ENCODE measurements at places on chromosomes 2 and 18.

GRCh38 chr2:152548111-152548875, 169.0 kb downstream of the PRPF40A start:
- DNase-seq, result no peak

- no peak for DNase-seq
Measured at GRCh38 chr2:192025637-192026036, 169.1 kb downstream of the TMEFF2 start.

DNA sequence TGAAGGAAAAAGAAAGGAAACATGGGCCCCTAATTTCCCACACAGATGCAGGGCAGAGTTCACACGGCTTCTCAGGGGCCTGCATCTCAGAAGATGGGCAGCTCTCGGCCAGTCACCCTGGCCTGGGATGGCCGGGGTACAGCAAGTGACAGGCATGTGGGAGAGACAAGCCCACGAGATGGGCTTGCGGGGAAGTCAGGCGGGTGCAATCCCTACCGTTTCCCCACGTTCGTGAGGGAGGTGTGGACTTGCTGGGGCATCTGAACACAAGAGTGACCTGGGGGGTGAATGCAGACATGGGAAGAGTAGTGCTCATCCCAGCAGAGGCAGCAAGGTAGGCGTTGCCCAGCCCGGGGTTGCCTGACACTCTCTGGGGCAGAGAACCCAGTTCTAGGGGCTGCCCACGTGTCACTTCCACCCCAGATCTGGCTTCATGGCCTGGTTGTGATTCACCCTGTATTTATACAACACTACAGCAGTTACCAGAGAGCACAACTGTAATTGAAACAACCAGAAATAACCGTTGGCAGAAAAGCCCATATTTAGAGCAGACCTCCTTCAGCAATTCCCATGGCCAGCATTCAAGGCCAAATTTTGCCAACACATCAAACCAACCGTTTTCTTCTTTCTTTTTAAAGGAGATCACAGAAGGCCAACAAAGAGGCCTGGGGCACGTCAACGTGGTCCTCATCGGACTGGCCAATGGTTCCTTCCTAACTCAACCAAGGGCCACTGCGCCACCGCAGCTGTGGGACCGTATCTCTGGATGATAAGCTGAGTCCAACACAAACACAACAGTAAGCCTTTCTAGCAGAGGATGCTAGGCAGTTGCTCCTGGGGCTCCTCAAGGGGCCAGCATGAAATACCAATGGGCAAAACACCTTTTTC, 58.4 kb downstream of the PARD6G start:
- no peak for DNase-seq

DNA sequence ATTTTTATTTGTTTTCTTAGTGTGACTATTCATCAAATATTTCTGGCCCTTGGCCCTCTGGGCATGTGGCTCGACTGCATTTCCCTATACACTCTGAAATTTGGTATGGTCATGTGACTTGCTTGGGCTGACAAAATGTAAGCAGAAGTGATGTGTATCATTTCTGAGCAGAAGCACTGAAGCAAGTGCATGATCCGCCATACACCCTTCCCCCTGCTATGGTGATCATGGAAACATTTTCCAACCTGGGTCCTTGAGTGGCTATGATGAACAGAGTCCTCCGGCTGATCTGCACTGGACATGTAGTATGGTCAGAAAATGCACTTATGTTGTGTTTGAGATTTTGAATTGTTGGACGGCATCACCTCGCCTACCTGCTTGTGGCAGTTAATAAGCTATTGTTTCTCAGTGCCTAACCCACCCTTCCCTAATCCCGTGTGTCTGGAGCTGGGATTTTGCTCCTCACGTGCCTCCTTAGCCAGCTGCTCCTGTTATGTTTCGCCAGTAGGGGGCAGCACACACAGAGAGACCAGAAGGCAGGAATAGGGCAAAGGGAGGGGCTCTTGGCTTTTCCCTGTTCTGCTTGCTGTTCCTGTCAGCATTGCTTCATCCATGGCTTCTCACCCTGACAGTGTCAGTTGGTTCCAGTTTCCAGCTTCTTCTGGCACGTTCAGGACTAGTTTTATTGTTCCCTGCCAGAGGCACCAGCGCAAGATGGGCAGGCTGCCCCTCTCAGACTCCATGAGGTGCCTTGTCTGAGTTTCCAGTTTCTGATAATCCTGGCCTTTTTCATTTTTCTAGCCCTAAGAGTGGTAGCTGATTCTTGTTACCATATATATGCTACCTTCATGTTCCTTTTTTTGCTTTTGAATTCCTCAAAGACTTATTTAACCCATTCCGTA, 207.4 kb downstream of the ARL6IP6 start:
- DNase-seq, result peak; percentile 37

DNA sequence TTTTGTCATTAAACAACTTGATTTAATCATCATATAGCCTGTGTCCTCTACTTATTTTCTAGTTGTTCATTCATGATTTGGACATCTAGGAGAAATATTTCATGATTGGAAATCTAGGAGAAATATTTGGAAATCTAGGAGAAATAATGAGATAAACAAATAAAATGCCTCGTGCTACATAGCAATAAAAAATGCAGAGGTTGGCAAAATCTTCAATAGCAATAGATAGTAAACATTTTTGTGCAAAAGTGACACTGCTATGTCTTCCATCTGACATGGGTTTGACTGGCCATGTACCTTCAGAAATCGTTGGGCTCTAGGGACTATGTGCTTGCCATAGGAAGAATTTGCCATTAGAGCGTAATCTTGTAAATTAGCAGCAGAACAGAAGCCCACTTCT, 1304.5 kb upstream of the ZEB2 start:
- DNase-seq, result no peak

DNA sequence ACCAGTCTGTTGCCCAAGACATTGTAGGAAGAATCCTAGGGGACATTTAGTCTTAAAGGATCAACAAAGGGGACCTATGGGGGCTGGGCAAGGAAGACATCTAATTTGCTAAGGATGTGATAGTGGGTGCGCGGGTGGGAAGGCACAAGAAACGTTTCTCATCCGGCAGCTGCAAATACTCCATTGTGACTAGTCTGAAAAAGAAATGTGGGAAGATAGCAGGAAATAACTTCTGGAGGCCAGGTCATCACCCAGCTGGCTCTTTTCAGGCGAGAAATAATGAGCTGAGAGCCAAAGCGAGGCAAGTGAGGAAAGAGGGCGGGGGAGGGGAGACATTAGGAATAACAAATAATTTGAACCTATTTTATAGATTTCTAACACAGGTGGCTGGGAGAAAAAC, 70.3 kb upstream of the NCK2 start:
- DNase-seq, result no peak

GRCh38 chr2:69214898-69215297, 172.1 kb downstream of the GFPT1 start:
- peak; percentile 74 for DNase-seq
